ENCODE measurements at places on chromosomes 6 and 20.

GRCh38 chr6:39770446-39770845 lies 21.7 kb upstream of the DAAM2 start:
- no peak for DNase-seq

DNA sequence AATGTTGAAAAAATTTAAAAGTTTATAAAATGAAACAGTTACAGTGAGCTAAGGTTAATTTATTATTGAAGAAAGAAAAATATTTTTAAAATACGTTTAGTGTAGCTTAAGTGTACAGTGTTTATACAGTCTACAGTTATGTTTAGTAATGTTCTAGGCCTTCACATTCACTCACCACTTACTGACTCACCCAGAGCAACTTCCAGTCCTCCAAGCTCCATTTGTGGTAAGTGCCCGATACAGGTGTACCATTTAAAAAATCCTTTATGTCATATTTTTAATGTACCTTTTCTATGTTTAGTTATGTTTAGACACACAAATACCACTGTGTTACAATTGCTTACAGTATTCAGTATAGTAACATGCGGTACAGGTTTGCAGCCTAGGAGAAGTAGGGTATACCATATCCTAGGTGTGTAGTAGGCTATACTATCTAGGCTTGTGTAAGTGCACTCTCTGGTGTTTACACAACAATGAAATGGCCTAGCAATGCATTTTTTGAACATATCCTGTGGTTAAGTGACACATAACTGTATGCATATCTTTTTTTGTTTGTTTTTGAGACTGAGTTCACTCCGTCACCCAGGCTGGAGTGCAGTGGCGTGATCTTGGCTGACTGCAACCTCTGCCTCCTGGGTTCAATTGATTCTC lies 26.3 kb downstream of the FLRT3 start:
- no peak for DNase-seq

GRCh38 chr6:107959392-107959791 lies 1.4 kb upstream of the SEC63 start:
- no peak for DNase-seq

DNA sequence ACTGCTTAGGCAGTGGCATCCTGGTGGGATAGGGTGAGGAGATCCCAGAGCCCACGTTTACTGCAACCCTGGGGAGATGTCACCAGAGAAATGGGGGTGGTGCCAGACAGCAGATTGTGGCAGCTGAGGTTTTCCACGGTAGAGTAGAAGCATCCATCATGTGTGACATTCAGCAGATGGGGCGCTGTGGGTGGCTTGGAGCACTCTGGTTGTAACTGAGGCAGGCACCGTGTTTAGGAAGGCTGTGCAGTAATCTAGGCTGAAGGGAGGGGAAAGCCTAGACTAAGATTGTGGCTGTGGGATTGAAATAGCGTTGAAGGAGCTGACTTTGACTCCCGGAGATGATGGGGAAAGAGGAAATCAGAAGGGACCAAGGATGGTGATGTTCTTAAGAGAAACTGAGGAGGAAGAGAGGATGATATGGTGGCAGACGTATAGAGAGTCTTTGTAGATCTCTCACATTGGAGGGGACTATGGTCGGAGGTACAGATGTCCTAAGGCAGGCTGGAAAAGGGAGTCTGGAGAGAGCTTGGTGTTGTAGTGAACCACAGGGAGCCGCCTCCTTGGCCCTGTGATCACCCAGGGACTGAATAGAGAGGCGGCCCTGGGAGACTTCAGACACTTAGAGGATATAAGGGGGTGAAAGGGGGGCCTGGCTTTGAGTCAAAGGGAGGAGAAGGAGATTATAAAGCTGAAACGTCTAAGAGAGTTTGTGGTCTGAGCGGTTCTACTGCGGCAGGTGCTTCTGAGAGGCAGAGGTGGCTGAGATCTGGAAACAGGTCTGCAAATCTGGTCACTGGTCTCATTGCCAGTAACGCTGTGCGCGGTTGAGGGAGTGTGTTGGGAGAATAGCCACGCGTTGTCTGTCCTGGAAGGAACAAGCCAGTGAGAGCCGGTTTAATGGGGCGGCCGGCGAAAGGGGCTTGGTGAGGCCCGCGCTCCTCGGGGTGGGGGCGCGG lies 792 bp upstream of the MICA start:
- DNase-seq: no peak
